Stimulated activated naive CD4-positive, alpha-beta T cell (primary cell): ENCODE measurements at places on chromosomes 11 and 22.

- no peak for DNase-seq
Measured at GRCh38 chr11:134157451-134157850, 66.3 kb downstream of the NCAPD3 start.

DNA sequence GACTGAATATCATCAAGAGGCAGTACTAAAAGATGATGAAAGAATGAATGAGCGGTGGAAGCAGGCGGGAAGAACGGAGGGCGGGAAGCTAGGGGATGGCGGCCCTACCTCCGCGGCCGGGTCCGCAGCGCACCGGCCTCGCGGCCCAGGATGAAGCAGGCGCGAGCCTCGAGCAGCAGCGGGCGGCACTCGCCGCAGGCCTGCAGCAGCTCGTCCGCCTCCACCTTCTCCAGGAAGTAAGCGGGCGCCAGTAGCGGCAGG, 3.4 kb downstream of the KLHL35 start:
- DNase-seq = no peak

GRCh38 chr11:128573638-128574037, 13.7 kb downstream of the ETS1 start:
- DNase-seq = no peak

- no peak for DNase-seq
Measured at GRCh38 chr11:44777209-44778194, 50.7 kb downstream of the TSPAN18 start.

- DNase-seq = no peak
Measured at GRCh38 chr11:130947481-130947880, 31.2 kb upstream of the SNX19 start.

- no peak for DNase-seq
Measured at GRCh38 chr11:69089258-69089657, 40.5 kb downstream of the TPCN2 start.

- DNase-seq = no peak
Measured at GRCh38 chr11:69005631-69006368, 7.2 kb downstream of the MRGPRF start.

DNA sequence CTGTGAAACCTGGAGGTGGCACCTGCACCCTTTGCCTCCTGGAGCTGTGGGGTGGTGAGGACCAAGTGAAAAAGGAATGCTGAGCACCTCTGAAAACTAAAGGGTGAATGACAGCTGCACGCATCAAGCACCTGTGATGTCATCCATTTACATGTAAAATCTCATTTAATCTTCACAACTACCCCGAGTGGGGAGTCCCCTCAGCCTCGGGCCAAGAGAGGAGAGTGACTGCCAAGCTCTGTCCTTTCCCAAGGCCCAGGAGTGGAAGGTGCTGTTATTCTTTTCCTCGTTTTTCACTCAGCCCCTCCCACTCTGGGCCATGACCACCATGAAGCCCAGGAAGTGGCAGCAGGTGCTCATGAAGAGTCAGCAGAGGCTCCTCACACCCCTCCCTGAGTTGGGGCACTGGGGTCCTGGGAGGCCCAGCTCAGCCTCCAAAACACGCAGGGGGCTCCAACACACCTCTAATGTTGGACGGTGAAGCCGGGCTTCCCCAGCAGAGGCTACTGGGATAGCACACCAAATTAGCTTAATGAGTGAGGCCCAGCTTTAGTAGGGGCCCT, 35.7 kb downstream of the NECTIN1 start:
- DNase-seq = no peak

GRCh38 chr22:38110008-38110862, at the start of gene BAIAP2L2:
TSS of gene BAIAP2L2 (minus strand) at chr22:38110684. CDS start at chr22:38110525, 159 bp downstream.
- no peak for DNase-seq

DNA sequence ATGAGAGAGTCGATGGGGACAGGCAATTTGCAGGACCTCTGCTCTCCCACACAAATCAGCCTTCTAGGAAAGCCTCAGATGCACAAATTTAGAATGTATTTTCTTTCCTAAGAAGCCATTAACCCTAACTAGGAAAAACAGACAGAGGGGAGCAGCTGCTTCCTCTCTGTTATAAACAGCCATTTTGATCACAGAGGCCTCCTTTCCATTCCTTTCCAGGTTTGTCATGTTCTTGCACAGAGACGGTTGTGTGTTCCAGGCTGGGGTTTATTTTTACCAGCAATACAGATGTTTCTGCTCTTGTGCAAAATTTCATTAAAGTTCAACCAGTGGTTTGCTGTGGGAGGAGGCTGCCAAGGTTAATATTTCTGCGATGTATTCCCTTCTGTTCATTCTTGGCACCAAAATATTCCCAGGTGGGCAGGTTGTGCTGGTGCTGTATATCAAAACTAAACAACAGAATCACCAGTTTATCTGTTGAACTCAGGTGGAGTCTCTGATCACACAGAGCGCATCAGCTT, 90.2 kb downstream of the NAV2 start:
- DNase-seq = no peak

GRCh38 chr22:49052023-49052538, 775.6 kb downstream of the BRD1 start:
- peak; percentile 20 for DNase-seq

GRCh38 chr11:22037505-22037904, 155.4 kb upstream of the ANO5 start:
- DNase-seq = no peak

DNA sequence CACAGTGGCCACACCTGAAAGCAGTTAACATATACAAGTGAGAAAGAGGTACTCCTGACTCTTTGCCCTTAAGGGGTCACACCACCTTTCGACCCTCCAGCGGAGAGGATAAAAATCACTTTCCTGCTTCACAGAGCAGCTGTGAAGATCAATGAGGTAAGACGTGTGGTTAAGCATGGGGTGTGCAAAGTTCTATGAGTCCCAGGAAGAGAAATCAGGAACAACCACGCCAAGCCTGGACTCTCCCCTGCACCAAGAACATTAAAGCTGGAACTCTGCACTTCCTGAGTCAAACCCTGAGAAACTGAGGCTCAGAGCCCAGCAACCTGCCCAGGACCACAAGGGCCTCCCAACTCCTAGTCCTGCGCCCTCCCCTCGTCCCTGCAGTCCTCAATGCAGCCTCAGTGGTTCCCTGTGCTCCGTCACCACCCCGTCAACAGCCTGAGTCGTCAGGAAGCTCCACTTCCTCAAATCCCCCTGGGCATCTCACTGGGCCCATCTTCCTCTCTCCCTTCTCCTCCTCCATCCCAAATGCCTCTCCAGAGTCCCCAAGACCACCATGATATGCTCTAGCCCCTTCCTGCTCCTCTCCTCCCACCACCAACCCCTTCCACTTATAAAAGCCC, 17.7 kb downstream of the TNKS1BP1 start:
- no peak for DNase-seq

DNA sequence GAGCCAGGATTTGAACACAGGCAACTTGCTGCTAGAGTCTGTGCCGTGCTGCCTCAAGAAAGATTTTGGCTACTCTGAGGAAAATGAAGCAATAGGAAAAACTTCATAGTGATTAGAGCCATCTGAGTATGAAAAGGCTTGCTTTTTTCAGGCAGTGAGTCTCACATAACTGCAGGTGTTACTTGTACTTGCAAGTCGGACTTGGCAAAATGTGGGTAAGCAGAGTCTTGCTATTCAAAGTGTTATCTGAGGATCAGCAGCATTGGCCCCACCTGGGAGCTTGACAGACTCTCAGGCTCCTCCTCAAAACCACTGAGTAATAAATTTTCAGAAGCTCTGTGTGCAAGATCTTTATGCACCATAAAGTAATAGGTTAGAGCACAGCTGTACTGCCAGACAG, 18.1 kb downstream of the RNF141 start:
- no peak for DNase-seq

GRCh38 chr11:123559523-123559955, 94.9 kb downstream of the SCN3B start:
- no peak for DNase-seq

GRCh38 chr11:82398300-82398815, 335.3 kb downstream of the FAM181B start:
- no peak for DNase-seq

GRCh38 chr11:34988294-34989255, 72.2 kb downstream of the PDHX start:
- no peak for DNase-seq

DNA sequence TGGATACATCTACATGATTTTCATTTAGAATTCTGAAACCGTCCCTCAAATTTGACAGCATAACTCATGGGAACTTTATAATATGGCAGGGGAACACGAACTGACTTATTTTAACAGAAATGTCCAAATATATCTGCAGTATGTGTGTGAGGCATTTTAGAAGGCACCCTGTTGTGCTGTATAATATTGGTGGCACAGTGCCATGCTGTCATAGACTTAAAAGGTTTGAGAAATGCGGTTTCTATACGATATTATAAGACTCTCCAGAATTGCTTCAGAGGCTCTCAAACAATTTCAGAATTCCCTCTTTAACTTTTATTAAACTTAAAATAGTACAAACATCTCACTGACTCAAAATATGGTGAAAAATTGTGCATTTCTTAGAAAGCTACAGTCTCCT, 181.6 kb downstream of the MSANTD4 start:
- DNase-seq = no peak

DNA sequence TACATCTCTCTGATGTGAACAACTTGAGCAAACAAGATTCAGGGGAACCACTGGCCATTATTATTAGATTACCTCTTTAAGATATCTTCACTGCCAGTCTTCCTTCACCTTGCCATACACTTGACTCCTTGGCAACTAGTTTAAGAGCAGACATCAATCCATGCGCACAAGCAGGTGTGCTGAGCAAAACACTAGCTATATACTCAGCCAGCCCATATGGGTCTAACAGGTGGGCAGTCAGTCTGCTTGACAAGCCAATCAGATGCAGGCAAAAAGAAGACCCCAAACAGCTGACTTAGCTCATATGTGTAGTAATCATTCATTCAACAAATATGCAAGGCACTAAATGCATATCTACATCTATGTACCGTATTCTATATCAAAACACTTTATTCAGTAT, 101.2 kb downstream of the SIK3 start:
- DNase-seq = no peak

- no peak for DNase-seq
Measured at GRCh38 chr11:7890417-7891172, 40.5 kb downstream of the OR10A6 start.

GRCh38 chr11:104222464-104222863, 58.5 kb upstream of the PDGFD start:
- DNase-seq = no peak

DNA sequence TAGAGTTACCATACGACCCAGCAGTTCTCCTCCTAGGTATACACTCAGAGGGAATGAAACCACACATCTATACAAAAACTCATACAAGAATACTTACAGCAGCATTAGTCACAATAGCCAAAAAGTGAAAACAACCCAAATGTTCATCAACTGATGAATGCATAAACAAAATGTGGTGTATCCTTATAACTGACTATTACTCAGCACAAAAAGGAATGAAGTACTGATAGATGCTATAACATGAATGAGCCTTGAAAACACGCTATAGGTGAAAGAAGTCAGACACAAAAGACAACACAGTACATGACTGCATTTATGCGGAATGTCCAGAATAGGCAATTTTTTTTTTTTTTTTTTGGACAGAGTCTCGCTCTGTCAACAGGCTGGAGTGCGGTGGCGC, 23.1 kb downstream of the NCAPD3 start:
- no peak for DNase-seq

- DNase-seq = no peak
Measured at GRCh38 chr11:73141031-73141308, 1.1 kb downstream of the FCHSD2 start.

DNA sequence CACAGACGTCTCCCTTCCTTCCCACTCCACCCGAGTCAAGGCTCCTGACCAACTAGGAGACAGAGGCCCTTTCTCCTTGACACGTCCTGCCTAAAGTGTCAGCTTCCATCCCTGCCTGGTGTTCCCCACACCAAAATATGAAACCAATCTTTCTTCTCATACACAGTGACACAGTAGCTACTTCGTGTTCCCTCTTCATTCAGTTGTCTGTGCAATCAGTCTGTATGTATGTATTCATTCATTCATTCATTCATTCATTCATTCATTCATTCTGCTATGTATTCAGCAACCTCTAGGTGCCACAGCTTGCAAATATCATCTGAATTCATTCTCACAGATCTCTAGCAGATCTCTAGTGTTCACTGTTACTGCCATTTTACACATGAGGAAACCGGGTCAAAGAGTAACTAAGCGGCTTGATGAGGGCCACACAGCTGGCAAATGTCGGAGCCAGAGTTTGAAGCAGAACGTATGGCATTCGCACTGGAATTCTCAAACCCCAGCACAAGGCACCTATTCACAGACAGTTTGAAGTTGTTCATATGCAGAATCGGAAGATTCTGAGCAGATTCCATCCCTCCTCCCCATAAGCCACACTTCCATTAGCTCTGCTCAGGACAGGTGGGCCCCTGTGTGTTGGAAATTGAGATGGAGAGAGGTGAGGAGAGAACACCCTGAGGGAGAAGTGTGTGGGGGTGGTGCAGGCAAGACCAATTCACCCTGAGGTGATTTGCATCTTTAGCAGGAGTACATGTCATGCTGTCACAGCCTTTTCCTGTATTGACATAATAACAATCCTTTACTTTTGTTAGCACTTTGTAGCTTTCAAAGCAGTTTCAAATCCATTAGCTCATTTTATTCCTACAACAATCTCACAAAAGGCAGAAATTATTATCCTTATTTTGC, 275.7 kb downstream of the ST3GAL4 start:
- no peak for DNase-seq

DNA sequence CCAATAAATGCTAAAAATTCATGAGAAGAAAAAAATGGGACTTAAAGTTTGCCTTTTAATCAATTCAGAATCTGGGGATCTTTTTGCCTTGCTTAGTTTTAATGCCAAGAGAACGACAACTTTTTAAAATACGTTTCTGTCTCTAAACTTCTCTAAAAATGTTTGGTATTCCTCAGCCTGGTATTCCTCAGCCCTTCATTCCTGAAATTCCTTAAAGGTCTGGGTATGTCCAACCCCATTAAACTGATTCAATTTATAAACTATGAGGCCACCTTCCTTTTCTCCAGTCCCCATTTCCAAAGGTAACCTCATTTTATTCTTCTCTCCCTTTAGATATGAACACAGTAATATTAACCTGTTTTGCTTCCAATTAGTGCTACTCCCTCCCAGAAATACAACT, 16.6 kb downstream of the POLA2 start:
- DNase-seq = no peak

GRCh38 chr11:199004-199581, 6.2 kb downstream of the SCGB1C1 start:
- DNase-seq = no peak

DNA sequence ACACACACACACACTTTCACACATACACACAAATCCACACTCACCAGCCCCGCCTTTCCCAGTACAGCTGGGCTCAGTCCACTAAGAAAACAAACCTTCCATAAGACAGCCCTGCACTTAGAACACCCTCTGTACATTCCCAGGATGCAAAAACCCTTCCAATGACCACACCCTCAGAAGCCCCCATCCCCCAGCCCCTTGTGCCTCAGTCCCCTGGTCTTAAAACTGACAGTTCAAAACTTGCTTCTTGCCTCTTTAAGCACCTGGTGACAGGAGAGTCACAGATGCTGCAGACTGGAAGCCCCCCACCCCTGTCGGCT, 23.0 kb downstream of the APLNR start:
- DNase-seq = no peak

GRCh38 chr11:119433358-119433725, 10.4 kb upstream of the THY1 start:
- DNase-seq = no peak

GRCh38 chr22:50276143-50276542, 6.0 kb upstream of the MAPK11 start:
- DNase-seq = no peak
